ENCODE measurements at places on chromosomes 2 and 18. TPM values are rescaled to one million over a fixed set of nuclear protein-coding genes. Genes with fewer than 3 reads are reported as not detected.

DNA sequence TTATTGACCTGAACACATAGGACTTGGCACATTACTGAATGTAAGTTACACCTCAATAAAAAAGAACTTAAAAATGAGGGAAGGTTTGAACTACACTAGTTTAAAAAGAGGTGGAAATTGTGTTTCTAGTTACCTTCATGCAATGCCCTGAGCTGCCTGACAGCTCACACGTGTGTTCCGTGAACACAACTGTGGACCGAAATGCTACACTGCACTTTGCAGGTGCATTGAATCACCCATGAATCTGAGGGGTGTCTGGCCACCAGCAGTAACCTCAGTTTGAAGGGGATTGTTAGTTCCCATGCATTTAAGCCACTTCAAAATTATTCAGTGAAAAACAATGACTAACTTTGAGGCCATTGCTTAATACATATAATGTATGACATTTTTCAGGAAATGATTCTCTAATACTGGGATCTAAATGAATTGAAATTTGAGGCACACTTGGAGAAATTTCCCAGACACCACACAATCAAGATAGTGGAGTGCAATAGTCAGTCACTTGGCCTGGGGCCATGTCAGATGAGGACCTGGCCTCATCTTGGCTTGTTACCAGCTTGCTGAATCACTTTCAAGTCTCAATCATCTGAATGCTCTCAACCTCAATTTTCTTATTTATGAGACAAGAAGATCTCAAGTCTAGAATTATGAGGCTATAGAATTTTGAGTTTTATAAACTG lies 59.3 kb downstream of the MYL12B start:
- DNase-seq: no peak

DNA sequence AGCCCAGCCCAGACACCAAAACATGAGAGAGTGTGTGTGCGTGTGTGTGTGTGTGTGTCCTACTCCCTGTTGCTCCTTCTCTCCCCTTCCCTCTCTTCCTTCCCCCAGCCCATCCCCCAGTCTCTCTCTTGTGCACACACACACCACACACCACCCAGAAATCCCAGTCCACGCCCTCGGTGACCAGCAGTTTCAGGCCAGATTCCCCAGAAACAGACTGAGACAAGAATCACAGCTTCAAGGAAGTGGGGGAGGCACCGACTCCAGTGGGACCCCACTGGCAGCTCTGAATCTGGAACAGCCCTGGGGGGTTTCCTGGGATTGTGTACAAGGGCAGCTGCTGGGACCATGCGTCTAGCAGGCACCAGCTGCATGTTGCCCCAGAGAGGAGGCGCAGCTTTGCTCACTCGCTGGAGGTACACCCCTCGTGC lies 113.5 kb downstream of the NDUFA10 start:
- no peak for DNase-seq

The C2orf80 gene
- polyA plus RNA-seq: 0.17 TPM

The POTEF gene
- polyA plus RNA-seq: not detected

The GULP1 gene
- 60.1 TPM for polyA plus RNA-seq

- DNase-seq: no peak
Observed at GRCh38 chr18:3217948-3218647, 1.7 kb downstream of the MYOM1 start.
